ENCODE measurements at places on chromosomes 5 and 9.

DNA sequence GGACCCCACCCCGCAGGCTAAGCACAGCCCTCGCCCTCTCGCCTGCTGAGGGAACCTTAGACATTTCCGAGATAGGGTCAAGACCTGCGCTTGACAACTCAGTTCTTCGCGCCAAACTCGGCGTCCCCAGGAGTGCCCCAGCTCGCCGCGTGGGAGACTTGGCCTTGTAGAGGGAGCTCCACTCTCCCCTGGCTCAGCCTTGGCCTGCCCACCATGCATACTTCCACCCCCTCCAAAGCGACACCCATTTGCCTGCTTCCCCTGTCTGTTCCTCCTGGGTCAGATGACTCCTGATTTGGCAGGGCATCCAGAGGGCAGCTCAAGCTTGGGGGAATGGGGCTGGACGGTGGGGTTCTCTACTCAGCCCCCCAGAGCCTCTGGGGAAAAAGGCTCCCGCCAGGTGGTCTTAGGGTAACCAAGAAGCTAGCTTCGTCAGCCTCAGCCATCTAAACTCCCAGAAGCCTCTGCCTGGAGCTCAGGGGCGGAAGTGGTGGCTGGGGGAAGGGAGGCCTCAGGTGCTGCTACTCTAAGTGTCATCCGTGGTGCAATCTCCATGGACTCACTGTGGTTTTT lies 560 bp downstream of the DOCK2 start:
- DNase-seq: no peak

GRCh38 chr5:40399349-40399748 lies 280.4 kb upstream of the PTGER4 start:
- DNase-seq: no peak

DNA sequence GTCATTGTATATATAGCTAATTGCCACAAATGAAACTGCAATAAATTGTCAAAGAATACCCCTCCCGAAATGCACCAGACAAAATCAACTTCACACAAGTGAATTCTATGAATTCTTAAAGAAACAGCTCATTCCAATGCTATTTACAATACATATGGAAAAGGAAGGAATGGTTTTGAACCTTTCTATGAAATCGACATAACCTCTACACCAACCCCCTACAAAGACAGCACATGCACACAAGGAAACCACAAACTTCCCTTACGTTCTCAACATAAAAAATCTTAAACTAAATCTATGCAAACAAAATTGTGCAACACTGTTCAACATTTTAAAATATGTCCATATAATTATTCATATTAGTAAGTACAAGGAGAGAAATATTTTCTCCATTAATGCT lies 39.2 kb downstream of the MARCHF11 start:
- no peak for DNase-seq

GRCh38 chr5:95284572-95285408 lies at the start of gene MCTP1:
Gene MCTP1, minus strand, starts transcription at chr5:95285094.
- DNase-seq: no peak

DNA sequence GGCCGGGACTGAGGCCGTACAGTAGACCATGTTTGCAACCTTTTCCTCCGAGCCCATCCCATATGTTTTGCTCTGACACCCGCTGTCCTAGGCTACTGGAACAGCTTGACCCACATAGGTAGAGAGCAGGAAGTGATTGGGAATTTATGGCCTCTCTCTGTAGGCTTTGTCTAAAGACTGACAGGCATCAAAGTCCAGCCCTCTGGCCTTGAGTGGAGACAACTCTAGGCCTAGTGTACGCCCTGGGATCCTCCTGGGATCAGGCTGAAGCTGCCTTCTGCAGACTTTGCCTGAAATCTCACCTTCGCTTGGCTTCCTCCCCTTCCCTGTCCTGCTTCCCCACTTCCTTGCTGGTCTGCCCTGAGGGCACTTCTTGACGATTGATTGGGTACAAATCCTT lies 13.6 kb upstream of the AKNA start:
- no peak for DNase-seq

- DNase-seq: peak; percentile 36
Observed at GRCh38 chr9:95336281-95336680, 18.8 kb upstream of the FANCC start.

GRCh38 chr5:160285316-160285715 lies 27.0 kb downstream of the CCNJL start:
- DNase-seq: no peak

GRCh38 chr5:143004361-143005145 lies 234.4 kb downstream of the ARHGAP26 start:
- no peak for DNase-seq

DNA sequence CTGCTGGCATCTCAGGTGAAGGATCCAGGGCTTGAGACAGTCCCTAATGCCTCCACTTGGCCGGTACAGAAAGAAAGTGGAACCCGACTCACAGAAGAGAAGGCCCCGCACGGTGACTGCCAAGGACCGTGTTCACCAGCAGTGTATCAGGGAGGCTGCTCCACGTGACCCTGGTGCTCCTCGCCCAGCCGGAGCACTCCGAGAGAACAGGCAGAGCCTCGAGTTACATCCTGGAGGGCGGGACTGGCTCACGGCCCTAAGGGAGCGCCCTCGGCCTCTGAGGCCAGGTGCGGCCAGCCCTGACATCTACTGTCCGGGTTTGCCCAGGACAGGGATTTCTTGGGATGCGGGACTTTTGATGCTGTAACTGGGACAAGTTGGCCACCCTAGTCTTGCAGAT lies 104.0 kb upstream of the SARDH start:
- peak; percentile 53 for DNase-seq

GRCh38 chr5:58773744-58774441 lies 191.0 kb downstream of the RAB3C start:
- no peak for DNase-seq

- no peak for DNase-seq
Observed at GRCh38 chr5:63456279-63456678, 506.0 kb downstream of the HTR1A start.

- DNase-seq: no peak
Observed at GRCh38 chr5:74146796-74147195, 493.7 kb downstream of the ENC1 start.

- no peak for DNase-seq
Observed at GRCh38 chr9:112699230-112699629, 18.7 kb downstream of the INIP start.

- DNase-seq: no peak
Observed at GRCh38 chr9:23830476-23830805, 4.4 kb upstream of the ELAVL2 start.

DNA sequence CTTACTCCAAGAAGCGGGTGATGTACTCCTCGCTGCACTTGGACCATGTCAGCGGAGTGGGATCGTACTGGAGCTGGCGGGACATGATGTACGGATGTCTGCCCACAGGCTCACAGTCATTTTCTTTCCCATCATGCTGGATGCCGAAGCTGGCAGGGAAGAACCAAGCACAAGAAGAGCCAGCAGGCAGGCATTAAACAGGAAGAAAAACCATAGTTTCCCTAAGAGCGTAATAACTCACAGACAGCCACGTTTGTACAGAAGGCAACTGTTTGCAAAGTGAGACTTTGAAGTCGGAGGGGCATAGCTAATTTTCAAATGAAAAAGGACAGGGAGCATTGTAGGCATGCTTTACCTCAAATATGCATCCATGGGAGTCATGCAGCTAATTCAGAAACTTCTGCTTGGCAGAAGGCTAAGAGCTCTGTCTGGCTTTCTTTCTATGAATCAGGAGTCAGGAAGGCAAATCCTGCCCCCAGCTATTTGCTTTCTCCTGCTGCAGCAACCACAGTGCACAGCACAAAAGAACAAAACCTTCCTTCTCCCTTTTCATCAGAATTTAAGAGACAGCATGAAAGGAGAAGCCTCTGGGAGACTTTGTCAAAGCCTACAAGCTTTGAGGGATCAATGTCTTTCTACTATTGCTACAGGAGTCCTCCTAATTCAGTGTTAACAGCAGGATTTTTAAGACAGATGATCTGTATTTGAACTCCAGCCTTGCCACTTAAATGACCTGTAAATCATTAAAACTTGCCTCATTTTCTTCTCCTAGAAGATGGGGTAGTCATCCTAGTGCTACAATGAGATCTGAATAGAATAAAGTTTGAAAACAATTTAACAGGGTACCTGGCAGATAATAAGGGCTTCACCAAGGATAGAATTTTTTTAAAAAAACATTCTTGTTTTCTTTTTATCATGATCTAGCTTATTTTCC lies 209.1 kb downstream of the TARS1 start:
- DNase-seq: no peak

GRCh38 chr5:17910318-17910717 lies 276.1 kb downstream of the TAF11L14 start:
- DNase-seq: peak; percentile 60

GRCh38 chr9:137787786-137788505 lies 89.6 kb upstream of the CACNA1B start:
- no peak for DNase-seq

GRCh38 chr9:28668158-28668557 lies 1094.9 kb upstream of the C9orf72 start:
- DNase-seq: no peak

GRCh38 chr5:124755565-124755964 lies 9.1 kb upstream of the ZNF608 start:
- no peak for DNase-seq

DNA sequence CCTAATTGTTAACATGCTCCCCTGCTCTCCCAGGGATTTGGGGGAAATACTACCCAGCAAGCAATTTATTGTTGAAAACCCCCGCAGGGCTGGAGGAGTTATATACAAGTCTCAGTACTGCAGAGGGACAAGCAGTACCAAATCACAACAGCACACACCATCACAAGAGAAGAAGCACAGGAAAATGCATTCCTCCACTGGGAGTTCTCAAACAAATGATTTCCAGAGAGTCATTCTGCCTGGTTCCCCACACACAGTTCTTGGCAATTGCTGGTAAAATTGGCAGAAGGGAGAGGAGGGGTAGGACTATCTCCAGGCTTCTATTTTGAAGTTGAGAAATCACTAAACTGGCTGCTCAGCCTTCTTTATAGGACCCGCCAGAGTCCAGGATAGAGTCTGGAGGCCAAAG lies 16.8 kb downstream of the SIL1 start:
- no peak for DNase-seq

DNA sequence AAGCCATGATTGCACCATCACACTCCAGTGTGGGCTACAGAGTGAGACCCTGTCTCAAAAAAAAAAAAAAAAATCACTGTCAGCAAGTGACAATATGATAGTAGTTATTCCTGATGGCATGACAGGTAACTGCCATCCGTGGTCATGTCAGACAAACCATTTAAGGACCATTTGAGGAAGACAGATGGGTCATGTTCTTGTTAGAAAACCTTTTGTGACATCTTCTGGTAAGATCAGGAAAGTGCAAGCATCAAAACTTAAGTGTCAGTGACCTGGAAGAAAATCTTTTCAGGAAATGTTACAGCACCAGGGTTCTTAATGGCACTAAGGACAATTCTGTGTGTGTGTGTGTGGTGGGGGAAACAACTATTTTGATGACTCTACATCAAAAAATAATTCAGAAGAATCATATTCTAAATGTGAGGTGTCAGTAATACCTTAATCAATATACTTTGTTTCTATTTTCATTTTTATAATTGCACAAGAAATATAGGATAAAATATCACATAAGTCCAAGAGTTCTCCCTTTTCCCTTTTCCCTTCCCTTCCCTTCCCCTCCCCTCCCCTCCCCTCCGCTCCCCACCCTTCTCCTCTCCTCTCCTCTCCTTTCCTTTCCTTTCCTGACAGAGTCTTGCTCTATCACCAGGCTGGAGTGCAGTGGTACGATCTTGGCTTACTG lies 17.8 kb downstream of the SLC38A9 start:
- DNase-seq: peak; percentile 58

- no peak for DNase-seq
Observed at GRCh38 chr5:52139888-52140615, 647.7 kb upstream of the ITGA1 start.

- DNase-seq: no peak
Observed at GRCh38 chr9:7907551-7908337, 108.2 kb upstream of the DMAC1 start.

DNA sequence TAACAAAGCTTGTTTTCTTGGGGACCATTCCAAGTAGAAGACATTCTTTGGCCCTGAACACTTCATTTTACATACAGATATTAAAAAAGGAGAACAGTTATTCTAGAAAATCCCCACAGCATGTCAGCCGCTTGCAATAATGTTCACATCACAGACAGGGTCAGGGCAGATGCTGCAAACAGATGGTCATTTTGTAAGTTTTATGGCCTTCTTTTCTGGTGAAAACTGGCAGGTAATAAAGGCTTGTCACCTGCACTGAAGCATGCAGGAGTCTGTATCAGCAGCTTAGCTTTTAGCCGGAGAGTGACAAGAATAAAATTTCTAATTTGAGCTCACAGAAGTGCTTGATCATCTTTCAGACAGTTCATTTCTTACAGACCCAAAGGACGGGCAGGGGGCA lies 220.9 kb upstream of the DAP start:
- no peak for DNase-seq

GRCh38 chr9:37032713-37033112 lies 1.4 kb downstream of the PAX5 start:
- DNase-seq: no peak

GRCh38 chr9:109981091-109981490 lies 201.1 kb downstream of the PALM2AKAP2 start:
- DNase-seq: no peak

DNA sequence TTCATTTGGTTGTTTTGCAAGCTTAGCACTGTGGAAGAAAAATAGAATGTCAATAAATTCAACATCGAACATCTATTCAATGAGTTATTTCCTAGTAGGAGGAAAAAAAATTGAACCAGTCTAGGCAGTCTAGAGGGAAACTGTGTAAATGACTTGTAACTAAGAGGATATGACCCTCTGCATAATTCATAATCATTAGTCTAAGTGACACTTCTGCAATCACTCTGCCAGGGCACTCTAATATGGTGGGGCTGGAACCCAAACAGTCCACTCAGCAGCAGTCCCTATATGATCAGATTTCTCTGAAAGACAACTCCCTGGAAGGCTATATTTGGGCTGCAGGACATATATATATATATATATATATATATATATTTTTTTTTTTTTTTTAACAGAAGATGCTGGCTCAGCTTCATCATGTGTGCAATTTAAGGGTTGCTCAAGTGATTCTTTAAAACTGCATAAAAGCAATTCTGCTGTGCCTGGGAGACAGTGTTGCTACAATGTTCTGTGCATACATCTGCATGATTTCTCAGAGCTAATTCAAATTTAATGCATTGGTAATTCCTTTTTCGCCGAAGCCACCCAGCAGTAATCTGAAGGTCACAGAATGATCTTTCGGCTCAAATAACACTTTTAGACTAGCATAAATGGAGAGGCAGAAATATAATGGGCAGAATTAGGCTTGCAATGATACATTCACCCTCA lies 482.1 kb upstream of the ZNF608 start:
- no peak for DNase-seq

DNA sequence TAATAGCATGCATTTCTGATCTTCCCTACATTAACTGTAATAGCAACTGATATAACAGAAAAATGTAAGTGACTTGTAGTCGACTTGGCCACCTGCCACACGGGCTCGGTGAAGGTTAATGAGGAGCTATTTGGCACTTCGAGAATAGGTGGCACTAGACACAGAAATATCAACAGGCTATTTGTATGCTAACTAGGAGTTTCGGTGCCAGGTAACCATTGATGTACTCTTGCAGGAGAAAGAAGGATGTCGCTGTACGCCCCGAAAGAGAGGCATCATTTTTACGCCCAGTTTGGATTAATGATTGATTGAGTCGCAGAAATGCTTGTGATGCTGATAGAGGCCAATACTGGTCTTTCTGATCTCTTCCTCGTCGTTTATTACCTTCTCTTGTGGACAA lies 516 bp upstream of the DMRT2 start:
- DNase-seq: no peak

Measured in HT-29 (cell line).